ENCODE measurements at places on chromosomes 1 and 21.

DNA sequence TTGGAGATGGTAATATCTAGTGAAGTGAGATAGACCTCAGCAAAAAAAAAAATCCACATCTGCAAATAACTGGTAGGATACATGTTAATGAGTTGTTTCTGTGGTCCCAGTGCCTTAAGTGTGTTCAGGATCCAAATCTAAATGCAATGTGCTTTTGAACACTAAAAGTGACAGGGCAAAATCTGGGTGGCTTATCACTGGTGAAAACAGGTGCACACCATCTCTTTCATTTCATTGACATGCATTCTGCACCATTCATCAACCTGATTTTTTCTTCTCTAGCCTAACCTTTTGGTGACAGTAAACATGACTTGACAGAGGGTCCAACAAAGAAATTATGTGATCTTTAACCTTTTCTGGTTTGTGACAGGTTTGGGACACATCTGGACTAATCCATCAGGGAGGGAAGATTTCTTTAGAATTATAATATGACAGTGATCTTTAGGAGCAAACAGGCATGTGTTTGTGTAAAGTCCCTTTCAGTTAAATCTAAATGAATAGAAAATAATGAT lies 201.6 kb upstream of the NEGR1 start:
- DNase-seq, result no peak

DNA sequence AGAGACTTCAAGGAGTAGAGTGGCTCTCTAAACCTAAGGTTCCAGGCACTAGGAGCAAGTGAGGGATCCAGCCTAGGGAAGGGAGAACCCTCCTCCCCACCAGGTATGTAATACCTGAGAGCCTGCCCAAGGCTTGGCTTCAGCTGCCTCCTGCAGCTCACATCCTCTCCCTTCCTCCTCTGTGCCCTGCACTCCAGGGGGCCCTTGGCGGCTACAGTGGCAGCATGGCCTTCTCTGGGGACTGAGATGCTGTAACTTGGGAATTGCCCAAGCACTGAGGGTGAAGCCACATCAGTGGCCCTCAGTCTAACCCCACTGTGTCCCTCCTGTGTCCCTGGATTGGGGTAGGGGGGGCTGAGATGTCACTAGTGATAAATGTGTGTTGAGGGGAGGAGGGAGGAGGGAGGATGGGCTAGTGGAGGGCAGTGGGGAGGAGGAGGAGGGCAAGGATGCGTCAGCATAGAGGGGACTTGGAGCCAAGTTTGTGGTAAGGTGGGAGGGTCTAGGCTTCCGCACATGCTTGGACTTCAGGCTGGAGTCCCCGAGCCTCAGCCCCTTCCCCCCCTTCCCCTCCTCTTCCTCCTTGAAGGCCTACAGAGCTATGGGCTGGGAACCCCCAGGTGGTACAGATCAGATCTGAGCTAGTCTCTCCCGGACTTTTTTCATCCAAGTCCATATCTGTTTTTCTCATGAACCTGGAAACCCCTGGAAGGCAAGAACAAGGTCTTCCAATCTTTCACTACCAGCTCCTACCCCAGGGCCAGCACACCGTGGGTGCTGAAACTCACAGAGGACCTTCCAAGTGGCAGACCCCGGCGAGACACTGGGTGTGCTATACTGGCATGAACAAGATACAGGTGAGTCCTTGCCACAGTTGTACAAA lies 17.5 kb downstream of the COL9A2 start:
- DNase-seq, result no peak

- DNase-seq, result no peak
These were observed 96.8 kb upstream of the PALMD start for GRCh38 chr1:99548943-99549605.

DNA sequence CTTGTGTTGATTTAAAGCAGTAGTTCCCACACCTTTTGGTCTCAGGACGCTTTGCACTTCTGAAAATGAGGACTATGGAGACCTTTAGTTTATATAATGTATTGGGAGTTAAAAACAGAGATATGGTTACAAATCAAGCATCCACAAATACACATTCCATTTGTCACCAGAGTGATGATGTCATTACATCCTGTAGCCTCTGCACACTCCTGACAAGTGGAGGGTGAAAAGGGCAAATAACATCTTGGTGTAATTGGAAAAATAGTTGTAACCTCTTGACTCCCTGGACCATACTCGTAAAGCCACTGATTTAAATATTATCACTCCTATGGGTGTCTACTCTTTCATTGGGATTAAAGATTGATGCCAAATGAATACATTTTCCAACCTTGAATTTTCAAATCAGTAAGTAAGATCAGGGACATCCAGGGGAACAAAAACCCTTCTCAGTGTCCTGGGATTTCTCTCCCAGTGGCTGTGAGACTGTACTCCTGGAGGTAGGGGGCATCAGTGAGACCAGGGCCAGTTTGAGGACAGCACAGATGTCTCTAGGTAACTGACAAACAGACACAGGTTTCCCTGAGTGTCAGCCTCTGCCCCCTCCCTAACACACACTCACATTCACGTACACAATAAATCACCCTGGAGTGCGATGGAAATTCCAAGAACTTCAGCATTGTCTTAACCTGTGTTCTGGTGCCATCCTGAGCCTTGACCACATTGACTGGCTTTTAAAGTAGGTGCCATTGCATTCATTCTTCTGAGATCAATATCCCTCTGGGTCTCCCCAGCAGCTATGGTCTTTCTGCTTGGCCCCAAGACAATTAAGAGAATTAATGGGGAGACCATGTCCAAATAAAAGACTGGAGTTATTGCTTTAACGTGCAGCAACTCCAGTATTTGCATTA lies 63.0 kb downstream of the NR5A2 start:
- no peak for DNase-seq

- no peak for DNase-seq
These were observed 6.7 kb upstream of the SH2D2A start for GRCh38 chr1:156823210-156823790.

GRCh38 chr21:46500224-46500861 lies 41.7 kb downstream of the DIP2A start:
- DNase-seq, result peak; percentile 17

DNA sequence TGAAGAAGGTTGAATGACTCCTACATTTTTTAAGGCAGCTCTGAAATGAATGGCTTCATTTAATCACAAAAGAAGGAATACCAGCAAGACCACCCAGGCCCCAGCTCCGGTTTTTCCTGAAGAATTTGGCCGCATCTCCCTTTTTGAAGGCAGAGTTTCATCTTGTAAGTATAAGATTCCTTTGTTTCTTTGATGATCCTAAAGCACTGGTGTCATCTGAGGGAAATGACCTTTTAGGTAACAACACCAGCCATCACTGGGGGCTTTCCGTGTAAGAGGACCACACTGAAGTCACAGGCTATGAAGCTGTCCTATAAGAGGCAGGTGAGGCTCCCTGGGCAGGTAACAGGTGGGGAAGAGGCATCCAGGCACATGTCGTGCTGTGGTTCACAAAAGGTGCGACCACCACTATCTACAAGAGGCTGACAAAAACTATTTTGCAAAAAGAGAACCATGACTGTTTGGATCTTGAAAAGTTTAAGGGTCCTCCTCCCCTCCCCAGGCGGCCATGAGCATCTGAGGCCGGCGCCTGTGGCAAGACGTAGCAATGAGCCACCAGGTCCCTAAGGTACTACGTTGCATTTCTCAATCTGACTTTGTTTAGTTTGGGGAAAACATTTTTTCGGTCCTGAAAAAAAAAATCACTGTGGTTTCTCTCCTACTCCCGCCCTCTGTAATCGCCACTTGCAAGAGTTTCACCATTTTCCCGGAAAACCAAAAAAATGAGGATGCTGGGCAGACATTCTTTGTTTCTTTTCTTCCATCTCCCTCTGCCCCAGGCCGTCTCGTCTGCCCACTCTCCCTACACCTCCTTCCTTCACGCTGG lies 46.3 kb upstream of the IRF2BP2 start:
- no peak for DNase-seq

GRCh38 chr1:235325139-235325538 lies 2.8 kb downstream of the ARID4B start:
- no peak for DNase-seq

- no peak for DNase-seq
These were observed 859.0 kb upstream of the B3GALT2 start for GRCh38 chr1:194045416-194045815.

- DNase-seq, result peak; percentile 69
These were observed 3.2 kb upstream of the RXFP4 start for GRCh38 chr1:155938220-155938627.

- DNase-seq, result no peak
These were observed 339.7 kb downstream of the PTPRC start for GRCh38 chr1:198978523-198978922.

DNA sequence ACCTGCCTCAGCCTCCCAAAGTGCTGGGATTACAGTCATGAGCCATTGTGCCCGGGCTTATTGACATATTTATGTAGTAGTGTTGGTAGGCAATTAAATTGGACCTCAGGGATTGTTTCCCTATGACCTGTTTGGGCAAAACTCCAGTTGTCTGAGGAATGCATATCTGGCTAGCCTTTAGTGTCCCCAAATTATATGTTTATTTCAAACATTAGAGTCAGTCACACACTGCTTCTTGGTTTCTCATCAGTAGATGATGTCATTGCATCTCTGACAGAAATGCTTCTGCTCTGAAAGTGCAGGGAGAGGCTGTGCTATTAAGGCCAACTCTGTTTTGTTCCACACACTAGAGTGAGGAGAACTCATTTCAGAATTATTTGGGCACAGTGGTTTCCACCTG lies 12.5 kb downstream of the PIP5K1A start:
- DNase-seq, result peak; percentile 48

DNA sequence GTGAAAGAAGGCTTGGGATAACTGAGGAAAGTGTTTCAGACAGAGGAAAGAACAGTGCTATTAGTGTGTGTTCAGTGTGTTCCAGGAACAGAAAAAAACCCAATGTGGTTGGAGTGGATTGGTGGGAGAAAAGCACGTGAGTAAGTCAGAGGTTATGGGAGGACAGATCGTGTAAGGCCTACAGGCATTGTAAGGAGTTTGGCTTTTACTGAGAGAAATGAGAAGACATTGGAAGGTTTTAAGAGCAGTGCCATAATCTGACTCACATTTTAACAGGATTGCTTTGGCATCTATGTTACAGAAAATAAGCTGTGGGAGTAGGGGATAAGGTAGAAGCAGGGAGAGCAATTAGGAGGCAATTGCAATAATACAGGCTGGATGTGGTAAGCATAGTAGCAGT lies 4.8 kb downstream of the ARPC5 start:
- DNase-seq, result peak; percentile 29

GRCh38 chr21:15327637-15328265 lies 263.0 kb upstream of the NRIP1 start:
- no peak for DNase-seq

- DNase-seq, result no peak
These were observed 111.4 kb downstream of the ZP4 start for GRCh38 chr1:237779356-237779755.

GRCh38 chr1:243267471-243267880 lies 11.6 kb downstream of the SDCCAG8 start:
- DNase-seq, result no peak

- DNase-seq, result no peak
These were observed 1.5 kb upstream of the PPP2R5A start for GRCh38 chr1:212283741-212284140.

DNA sequence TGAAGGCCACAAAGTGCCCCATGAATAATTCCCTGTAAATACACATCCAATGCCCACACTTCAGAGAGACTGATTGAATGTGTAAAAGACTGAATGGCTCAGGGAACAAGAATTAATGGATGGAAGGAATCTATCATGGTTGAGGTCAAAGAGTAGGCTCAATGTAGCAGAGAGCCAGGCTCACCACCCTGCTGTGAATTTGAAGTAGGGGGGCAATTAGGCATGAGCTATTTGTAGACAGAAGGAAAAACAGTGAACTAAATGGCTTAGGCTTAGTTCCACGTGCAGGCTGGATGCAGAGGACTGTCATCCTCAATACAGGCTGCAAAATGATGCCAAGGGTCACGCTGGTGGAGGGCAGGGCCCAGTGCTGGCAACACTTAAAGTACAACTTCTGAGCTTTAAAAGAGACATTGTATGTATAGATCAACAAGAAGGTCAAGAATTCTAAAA lies 22.9 kb upstream of the IGSF3 start:
- no peak for DNase-seq
